ENCODE measurements at places on chromosomes 12 and 14. TPM values are rescaled to one million over a fixed set of nuclear protein-coding genes. Genes with fewer than 3 reads are reported as not detected.

The TEX52 gene
- total RNA-seq, result not detected

The MAP1LC3B2 gene
- total RNA-seq, result 0.83 TPM

DNA sequence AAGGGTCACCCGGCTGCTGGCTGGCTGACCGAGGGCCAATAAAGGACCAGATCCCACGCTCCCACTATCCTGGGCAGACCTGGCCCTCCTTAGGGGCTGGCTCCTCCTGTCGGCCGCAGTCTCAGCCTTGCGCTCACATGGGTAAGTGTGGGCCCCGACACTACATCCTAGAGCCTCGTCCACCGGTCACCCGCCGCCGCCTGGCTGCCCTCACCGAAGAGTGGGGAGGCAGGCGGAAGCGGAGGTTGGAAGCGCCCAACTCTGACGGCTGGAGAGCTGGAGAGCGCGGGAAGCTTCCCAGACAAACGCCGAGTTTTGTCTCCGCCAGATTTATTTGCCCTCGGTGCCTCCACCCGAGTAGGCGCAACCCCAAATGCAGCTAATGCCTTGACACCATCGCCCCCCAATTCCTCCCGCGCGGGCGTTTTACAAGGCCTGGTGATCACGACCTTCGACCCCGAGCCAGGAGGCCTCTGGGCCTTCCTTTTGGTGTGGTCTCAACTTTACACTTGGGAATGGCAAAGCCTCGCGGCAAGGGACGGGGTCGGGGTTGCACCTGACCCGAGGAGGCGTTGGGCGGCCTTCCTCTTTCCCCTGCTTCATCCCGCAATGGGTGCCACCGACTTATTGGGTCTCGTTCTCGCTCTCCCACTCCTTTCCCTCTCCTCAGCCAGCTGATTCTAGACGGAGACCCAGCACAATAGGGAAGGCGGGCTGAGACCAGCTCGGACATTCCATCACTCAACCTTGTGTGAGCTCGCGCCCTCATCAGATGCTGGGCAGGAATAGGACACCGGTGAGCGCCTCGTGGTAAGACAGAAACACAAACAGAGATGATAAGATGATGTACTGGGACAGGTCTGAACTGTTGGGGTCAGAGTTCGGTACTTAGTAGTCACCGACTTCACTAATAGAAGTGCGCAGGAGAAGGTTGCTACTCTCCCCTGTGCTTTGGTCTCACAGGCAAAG lies 78.3 kb upstream of the ANO4 start:
- no peaks in the 10 kb centered on the region for H3K4me1 ChIP-seq
- H3K27me3 ChIP-seq, result peaks cover 52% of the 10 kb centered on the region
- no peak overlapping the region for H3K27ac ChIP-seq
- H3K4me3 ChIP-seq, result no peak overlapping the region

DNA sequence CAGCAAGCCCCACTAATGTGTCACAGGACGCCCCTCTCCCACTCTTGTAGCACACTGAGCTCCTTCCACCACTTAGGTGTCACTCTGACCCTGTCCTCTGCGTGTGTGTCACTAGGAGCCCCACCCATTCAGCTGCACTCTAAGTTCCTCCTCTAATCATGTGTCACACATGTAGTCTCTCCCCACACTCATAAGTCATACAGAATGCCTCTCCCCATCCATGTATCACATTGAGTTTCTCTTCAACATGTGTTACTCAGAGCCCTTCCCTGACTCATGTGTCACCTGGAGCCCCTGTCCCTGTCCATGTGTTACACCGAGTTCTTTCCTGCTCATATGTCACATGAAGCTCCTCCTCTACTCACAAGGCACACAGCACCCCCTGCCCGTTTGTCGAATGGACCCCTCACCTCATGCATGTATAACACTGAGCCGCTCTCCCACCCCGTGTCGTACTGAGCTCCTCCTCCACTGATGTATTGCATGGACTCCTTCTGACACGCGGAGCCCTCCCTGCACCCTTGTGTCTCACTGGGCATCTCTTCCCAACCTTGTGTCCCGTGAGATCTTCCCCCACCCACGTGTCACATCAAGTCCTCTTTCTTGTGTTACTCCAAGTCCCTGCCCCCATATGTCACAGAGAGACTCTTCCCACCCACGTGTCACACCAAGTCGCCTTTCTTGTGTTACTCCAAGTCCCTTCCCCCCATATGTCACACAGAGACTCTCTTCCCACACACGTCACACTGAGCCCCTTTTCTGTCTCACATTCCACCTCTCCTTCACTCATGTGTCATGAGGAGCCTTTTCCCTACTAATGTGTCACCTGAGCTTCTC lies 31.0 kb downstream of the RTL1 start:
- DNase-seq, result no peak
- no peak overlapping the region for H3K27ac ChIP-seq
- no peaks in the 10 kb centered on the region for H3K36me3 ChIP-seq

- H3K4me1 ChIP-seq, result peaks cover 57% of the 10 kb centered on the region
- DNase-seq, result no peak
- no peaks in the 10 kb centered on the region for H3K27me3 ChIP-seq
- H3K4me3 ChIP-seq, result peak overlapping the region; percentile 100
- peaks cover 53% of the 10 kb centered on the region for H3K36me3 ChIP-seq
Measured at GRCh38 chr12:56040963-56041551, 661 bp upstream of the RPS26 start.

DNA sequence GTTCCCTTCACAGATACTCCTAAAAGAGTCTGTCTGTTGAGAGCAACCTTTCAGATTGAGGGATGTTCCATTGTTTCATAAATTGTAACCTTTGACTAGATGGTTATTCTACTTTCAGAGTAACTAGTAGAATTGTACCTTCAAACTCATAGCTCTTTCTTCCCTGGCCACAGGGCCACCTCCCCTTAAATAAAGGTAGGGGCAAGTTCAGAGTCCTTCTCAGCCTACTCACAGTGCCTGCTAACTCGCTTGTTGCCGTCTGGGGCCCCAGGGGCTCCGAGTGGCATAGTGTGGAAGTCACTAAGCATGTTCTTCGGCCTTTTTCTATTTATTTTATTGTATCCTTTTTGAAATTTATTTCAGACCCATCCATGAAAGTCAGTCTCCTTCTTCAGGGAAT lies 250.4 kb downstream of the ALX1 start:
- H3K36me3 ChIP-seq, result no peaks in the 10 kb centered on the region
- DNase-seq, result no peak
- H3K4me1 ChIP-seq, result no peaks in the 10 kb centered on the region
- H3K4me3 ChIP-seq, result no peak overlapping the region
- H3K27ac ChIP-seq, result no peak overlapping the region

GRCh38 chr12:117076410-117077372 lies 22.5 kb downstream of the TESC start:
- H3K4me3 ChIP-seq, result no peak overlapping the region
- H3K36me3 ChIP-seq, result no peaks in the 10 kb centered on the region
- H3K27me3 ChIP-seq, result no peaks in the 10 kb centered on the region
- DNase-seq, result no peak
- peak overlapping the region; percentile 19 for H3K27ac ChIP-seq
- H3K4me1 ChIP-seq, result peaks cover 9% of the 10 kb centered on the region
